ENCODE measurements at places on chromosomes 4 and X. TPM values are rescaled to one million over a fixed set of nuclear protein-coding genes. Genes with fewer than 3 reads are reported as not detected.

The S100G gene
- not detected for total RNA-seq

The CPEB2 gene
- total RNA-seq, result 26.9 TPM

The ARHGAP6 gene
- 9.3 TPM for total RNA-seq

The TSPAN7 gene
- 58.6 TPM for total RNA-seq

The TMEM131L gene
- 24.4 TPM for total RNA-seq

The RASSF6 gene
- total RNA-seq, result 4.2 TPM

The SYNPO2 gene
- 66.4 TPM for total RNA-seq

The XAGE1A gene
- not detected for total RNA-seq

The DCAF4L1 gene
- 0.16 TPM for total RNA-seq

The EGFL6 gene
- 75.3 TPM for total RNA-seq

The CENPU gene
- total RNA-seq, result 18.6 TPM

The NSG1 gene
- total RNA-seq, result 54.9 TPM

The ELOVL6 gene
- 23.7 TPM for total RNA-seq

The CPLX1 gene
- 9.2 TPM for total RNA-seq

The PNCK gene
- total RNA-seq, result 29.3 TPM

The ANOS1 gene
- total RNA-seq, result 49.4 TPM

The RRAGB gene
- total RNA-seq, result 34.3 TPM

The PAGE5 gene
- not detected for total RNA-seq

The NAP1L3 gene
- 48.2 TPM for total RNA-seq

The PSMD10 gene
- 61.4 TPM for total RNA-seq

Data from camera-type eye (tissue), 1 donor.